DMS79 treated with DMSO at 0.1 percent for 48 hours (cell line): ENCODE measurements at places on chromosomes 2 and 18.
A peak's percentile ranks its signal among the peaks of the same experiment; 100 is the strongest.

- no peak for DNase-seq
Observed at GRCh38 chr2:209965723-209966122, 36.7 kb upstream of the RPE start.

- no peak for DNase-seq
Observed at GRCh38 chr2:32712870-32713269, 85.0 kb downstream of the TTC27 start.

GRCh38 chr2:32824070-32824809, 122.5 kb upstream of the LTBP1 start:
- no peak for DNase-seq

DNA sequence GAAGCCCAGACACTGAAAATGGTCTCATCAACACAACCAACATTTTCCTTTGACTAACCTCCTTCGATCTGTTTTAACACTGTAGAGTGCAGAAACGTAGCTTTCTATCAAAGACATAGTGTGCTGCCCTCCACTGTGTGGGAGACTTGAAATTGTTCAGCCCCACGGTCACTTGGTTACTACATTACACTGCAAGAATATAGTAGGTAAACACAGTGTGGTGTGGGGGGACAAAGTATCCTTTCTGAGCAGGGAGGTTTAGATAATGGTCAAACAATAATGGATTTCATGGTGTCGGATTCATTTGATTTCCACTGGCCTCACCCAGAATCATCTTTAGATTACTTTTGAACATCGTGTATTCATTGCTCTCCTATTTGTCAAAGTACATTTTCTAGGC, 181.0 kb downstream of the ERBB4 start:
- DNase-seq = no peak

- DNase-seq = no peak
Observed at GRCh38 chr2:65553504-65554074, 121.2 kb upstream of the SPRED2 start.

DNA sequence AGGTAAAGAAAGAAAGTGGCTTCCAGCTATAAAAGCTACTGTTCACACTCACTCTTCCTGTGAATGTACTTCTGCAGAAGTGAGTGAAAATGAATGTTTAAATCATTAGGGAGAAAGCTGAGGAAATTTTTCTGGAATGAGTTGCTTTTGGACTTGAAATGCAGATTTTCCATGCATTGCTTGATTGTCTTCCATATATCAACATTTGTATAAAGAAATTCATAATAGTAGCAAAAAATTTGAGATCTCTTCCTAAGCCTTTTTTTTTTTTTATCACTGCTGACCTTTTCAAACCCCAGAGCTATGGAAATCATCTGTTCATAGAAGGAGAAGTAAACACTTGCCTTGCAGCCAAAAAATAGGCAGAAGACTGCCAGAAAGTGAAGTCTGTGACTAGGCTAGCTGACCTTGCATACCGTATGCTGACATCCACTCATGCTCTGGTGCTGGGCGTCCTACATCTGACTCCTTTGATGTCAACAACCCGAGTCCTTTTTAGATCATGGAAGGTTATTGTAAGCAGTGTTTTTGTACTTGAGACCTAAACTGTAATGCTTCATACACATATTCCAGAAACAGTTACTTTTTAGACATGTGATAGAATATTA, 154.5 kb upstream of the RASGRP3 start:
- DNase-seq = no peak

GRCh38 chr2:240060977-240061591, 7.8 kb upstream of the OR6B3 start:
- DNase-seq = peak; percentile 56

DNA sequence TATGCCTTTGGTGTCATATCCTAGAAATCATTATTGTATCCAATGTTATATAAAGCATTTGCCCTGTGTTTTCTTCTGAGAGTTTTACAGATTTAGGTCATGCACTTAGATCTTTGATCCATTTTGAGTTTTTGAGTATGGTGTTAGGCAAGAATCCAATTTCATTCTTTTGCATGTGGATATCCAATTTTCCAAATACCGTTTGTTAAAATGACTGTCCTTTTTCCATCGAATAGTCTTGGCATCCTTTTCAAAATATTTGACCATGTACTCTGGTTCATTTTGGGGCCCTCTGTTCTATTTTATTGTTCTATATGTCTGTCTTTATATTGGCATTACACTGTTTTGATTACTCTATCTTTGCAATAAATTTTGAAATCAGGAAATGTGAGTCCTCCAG, 23.8 kb upstream of the KCNJ13 start:
- DNase-seq = no peak

GRCh38 chr18:46237891-46238290, 133.7 kb downstream of the HAUS1 start:
- DNase-seq = no peak

DNA sequence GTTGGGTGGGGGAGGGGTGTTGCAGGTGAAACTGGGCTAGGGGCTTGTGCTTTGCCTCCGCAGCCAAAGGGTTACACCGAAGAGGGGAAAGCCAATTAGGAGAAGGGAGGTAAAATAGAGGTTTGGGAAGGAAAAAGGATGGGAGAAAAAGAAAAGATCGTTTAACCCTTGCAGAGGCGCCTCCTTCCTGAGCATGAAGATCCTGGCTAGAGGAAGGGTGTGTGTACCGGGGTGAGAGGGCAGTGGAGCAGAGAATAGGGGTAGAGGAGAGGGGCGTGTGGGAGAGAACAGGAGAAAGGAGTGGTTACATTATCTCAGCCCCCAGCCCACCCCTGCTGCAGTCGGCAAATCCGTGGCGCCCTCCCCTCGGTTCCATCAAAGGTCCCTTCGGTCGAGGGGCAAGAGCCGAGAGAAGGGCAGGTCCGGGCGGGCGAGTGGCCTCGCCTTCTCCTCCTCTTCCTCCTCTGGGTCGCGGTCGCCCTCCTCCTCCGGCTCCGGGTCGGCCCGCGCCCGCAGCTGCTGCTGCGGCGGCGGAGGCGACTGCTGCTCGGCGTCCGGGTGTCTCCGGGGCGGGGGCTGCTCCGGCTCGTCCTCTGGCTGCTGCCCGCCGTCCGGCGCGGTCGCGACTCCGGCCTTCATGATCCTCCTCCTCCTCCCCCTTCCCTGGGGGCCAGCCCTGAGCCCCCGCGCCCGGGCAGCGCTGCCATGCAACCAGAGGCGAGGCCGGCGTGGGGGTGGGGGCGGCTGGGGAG, 1.1 kb downstream of the MARCHF4 start:
- DNase-seq = no peak

GRCh38 chr18:22194151-22194598, 24.8 kb downstream of the GATA6 start:
- DNase-seq = no peak

DNA sequence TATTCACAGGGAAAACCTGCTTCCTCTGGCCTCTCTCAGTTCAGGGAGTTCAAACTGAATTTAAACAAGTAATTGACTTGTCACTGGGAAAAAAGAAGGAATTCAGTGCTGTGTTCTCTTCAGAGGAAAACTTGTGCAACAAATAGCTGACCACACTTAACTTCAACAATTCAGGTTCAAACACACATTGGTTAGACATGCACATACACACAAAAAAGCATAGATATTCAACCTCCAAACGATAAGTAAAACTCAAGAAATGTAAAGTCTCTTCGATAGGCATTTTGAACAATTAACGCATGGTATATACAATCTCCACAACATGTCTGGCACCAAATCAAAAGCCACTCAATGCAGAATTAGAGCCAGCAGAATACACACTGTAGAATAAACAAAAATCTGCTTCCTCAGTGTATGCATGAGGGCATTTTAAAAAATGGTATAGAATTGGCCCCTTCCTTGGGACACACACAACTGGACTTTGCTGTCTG, 269.0 kb downstream of the TCF4 start:
- no peak for DNase-seq

- DNase-seq = no peak
Observed at GRCh38 chr2:15973481-15974401, 33.4 kb downstream of the MYCN start.

DNA sequence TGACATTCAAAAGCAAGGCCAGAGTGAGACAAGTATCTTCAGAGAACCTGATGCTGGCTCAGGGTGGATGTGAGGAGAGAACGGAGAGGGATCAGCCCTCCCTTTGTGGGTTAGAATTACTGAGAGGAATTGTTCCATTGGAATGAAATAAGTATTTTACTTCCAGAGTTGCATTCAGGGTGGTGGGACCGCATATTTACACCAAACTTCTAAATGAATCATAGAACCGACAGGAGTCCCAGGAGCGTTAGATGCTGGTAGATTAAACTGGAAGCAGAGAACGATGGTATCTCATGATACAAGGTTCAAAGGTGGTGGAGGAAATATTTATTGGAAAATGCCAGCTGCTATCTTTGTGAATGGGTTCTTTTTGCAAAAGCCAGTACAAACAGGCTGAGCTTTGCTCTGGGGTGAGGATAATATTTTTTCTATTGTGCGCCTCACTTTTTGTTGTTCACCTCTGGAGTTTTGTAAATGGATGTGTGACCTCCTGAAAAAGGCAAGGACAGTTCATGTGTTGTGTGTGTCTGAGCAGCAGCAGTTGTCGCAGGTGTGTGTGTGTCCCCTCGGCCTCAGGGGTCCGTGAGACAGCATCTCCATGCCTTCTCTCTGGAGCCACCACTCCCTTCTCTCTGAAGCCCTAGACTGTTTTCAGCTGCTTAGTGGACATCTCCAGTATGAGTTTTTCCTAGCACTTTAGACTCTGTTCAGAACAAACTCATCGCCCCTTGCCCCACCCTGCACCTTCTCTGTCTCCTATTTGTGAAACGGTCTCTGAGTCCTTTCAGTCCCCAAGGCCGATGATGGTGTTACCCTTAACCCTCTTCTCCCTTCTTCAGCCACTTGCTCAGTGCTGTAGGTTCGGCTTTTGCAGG, 17.8 kb downstream of the MTCL1 start:
- DNase-seq = no peak

GRCh38 chr2:24107-24506, 22.2 kb downstream of the FAM110C start:
- peak; percentile 46 for DNase-seq

DNA sequence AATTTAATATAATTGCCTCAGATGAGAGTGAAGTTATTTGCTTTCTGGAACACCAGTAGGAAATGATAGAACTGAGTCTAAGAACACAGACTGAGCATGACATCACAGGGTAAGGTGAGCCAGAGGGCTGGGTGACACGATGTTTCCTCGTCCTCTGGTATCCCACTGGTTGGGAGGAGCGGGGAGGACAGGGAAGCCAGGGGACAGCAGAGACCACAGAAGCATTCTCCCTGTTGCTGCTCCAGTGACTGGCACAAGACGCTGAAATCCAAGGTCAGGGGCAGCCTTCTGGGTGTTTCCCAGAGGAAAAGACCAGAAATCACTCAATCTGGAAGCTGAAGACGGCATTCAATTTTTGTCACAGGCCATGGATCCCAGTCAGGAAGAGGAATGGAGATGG, 363.4 kb upstream of the SOX11 start:
- DNase-seq = no peak

- no peak for DNase-seq
Observed at GRCh38 chr2:121372082-121372481, 87.1 kb upstream of the TFCP2L1 start.

DNA sequence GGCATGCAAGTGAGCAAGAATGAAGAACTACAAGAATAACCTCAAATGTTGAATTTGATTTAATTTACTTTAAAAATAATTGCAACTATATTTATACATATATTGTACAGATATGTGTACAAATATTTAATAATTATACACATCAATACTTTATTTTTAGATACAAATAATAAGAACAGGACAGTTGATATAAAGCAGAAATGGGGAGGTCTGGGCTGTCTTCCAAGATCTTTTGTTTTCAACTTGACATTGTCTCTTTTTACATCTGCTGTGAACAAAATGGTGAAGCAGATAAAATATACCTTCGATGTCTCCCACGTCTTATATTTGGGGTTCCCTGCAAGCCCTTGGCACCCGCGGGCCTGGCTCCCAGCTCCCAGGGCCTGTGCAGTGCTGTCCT, 231.3 kb upstream of the RBBP8 start:
- no peak for DNase-seq

DNA sequence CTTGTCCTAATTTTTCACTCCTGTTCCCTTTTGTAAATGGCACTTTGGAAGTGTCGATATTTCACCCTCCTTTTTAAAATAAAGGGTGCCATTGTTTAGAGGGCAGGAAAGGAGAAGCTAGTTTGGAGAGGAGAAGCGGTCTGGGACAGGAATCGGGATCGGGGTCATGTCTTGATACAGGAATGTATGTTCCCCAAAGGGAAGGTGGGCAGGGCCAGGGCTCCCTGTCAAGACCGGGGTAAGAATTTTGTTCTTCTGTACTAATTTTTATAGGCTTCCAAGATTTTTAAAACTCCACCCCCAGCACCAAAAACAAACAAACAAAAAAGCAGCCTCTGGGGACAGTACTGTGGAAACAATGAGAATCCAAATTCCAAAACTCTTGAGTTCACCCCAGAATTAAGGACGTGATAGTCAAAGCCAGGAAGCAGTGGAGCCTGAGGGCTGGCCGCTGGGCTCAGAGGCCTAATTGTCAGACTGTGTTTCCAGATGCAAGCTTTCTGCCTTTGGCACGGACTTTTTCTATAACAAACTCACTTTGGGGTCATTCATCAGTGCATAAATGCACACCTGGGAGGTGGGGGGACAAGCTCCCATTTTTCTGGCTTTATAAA, 250.4 kb upstream of the SIX2 start:
- peak; percentile 50 for DNase-seq

DNA sequence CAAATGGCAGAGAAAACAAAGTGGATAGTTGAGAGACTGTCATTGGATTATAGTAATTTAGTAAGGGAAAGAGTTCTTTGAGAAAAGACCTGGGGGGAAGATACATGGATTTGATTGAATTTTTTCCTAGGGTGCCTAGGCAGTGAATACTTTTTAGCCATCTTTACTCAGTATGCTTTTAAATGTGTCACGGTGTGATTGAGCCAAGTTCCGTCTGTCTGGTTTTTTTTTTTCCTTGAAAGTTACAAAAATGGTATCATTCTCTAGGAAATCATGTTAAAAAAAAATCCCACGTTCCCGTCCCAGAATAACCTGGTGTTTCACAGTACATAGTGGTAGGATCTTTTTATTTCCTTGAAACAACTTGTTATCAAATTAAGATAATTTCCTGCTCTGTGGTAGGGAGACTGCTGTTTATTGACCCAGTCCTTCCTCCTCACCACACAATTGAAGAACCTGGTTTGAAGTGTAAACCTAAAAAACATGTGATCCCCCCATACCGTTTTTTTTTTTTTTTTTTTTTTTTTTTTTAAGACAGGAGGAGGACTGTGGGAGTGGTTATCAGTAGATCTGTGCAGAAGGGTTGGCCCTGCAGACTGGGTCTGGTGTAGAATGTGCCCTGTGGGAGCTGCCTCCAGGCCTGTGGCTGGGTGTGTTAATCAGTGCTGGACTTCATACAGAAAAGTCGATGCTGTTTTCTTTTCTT, 55.1 kb downstream of the DGKD start:
- DNase-seq = no peak

DNA sequence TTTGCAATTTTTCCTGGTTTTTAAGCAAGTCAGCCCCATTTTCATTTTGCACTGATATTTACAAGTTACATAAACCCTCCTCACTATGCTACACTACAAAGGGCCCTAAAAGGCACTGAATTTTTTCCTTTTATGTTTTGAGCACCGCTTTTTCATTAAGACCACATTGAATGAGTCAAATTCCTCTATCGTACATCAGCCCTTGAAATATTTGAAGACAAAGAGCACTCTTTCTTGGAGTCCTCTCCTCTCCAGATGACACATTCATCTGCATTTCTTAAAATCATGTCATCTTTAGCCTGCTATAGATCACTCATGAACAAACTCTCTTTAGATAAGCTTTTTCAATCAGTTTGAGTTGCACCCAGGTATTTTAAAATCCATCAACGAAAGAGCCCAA, 306.6 kb upstream of the SOX11 start:
- no peak for DNase-seq
